IMR-90 (cell line): ENCODE measurements at places on chromosomes 12 and 14. TPM values are rescaled to one million over a fixed set of nuclear protein-coding genes. Genes with fewer than 3 reads are reported as not detected.

DNA sequence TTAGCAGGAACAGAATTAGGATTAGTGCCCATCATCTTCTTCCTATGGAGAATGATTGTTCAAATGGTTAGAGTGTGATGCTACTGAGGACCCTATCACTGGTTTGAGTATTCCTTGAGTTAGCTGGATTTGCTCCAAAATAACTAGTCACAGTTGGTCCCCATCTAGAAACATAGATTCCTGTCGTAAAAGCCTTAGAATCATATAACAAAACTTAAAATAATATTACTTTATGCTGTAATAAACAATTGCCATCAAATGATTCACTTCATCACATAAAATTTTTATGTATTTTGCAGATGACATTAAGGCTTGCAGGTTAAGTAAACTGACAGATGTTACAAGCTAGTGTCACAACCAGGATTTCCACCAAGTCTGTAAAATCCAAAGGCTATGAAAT lies 209.8 kb downstream of the CCER1 start:
- DNase-seq = no peak

DNA sequence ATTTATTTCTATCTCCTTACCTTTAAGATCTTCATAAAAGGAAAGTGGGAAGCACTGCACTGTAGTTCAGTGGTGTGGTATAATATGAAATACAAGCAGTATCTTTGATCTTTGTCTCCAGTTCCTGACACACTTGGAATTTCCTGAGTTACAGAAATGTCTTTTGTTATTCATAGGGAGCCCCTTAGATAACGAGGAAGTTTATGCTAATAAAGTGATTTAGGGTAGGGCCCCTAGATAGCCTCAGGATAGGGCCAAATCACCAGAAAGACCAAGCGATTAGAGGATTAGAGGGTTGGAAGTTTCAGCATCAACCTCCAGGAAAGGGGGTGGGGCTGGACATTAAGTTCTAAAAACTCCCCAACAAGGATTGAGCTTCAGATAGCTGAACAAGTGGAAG lies 29.9 kb upstream of the DDHD1 start:
- no peak for DNase-seq

DNA sequence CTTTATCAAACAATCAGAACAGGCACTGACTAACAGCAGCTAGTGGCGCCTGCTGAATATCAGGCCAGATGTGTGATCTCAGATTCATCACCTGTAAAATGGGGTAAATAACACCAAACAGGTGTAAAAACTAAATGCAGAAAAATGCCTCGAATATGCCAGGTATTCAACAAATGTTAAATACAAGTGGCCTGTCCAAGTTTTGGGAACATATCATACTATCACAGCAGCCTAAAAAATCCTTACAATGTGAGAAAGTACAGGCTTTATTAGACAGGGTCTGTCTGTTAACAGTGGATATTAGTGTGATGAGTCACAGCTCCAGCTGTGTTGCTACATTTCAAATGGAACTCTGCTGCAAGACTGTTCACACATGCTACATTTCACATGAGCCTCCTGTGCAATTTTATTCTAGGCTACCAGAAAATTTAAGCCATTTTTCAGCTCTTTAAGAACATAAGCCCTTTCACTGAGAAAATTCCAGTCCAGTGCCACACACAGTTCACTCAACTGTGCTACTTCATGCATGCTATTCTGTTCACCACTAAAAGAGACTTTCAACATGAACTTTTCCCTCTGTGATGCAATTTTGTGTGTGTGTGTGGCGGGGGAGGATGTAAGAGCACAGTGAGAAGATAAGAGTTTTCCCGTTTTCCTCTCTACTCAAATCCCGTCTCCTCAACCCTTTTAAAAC lies 56.7 kb downstream of the MSRB3 start:
- peak; percentile 95 for DNase-seq

DNA sequence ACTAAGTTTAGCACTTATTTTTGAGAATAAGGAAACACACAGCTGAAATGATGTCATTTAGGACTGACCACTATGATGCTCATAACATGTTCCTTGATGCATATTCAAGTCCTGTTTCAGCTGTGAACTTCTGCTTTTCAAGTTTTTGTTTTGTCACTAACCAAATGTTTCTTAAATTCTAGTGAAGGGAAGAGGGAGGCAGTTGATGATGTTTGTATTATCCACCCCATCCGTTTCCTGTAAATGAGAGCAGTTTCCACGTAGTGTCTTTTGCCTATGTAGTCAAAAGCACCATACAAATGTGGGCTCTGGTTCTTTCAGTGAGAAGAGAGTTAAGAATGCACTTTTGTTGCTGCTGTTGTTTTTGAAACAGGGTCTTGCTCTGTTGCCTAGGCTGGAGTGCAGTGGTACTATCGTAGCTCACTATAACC lies 491.8 kb downstream of the PCNX1 start:
- DNase-seq = peak; percentile 33

- no peak for DNase-seq
Measured at GRCh38 chr12:15526033-15526432, 203.7 kb downstream of the PTPRO start.

DNA sequence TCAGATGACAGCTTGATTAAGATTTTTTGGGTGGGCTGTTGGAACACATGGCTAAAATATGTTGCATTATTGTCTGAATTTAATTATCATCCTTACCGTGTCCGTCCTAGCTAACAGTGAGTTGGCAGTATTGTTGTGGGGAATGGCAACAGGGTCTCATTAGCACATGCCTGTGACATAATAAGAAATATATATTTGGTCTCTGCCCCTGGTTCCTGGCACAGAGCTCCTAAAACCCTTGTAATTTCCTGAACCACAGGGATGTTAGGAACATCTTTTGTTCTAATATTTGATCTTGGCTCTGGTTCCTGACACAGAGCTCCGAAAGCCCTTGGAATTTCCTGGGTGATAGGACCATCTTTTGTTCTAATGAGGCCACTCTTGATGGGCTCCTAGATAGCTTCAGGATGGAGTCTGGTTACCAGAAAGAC lies 76.0 kb downstream of the SYNE2 start:
- no peak for DNase-seq

Gene AKAP5
- total RNA-seq = 0.72 and 1.4 TPM in 2 replicates

Gene GARIN6
- not detected in 2 replicates for total RNA-seq
